ENCODE measurements at places on chromosomes 2 and 18.

DNA sequence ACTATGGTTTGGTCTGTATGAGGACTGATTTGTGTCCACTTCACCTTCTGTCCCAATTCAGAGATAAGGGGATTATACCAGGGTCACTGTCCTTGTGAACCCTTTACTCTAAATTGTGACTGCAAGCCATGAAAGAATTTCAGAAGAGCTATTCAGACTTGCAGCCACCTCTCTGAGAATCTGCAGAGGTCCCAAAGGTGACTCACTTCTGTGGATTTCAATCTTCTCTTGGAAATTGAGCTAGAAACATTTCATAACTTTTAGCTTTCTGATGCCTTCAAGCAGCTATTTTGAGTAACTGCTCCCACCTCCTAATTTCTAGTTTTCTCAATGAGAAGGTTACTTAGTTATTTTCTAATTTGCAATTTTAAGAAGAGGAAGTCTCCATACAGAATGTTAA, 1242.4 kb upstream of the ACVR2A start:
- H3K4me1 ChIP-seq: no peaks in the 10 kb centered on the region
- DNase-seq: no peak
- no peak overlapping the region for H3K27ac ChIP-seq
- no peaks in the 10 kb centered on the region for H3K27me3 ChIP-seq

- H3K36me3 ChIP-seq: no peaks in the 10 kb centered on the region
- H3K4me1 ChIP-seq: no peaks in the 10 kb centered on the region
- H3K4me3 ChIP-seq: no peak overlapping the region
These were observed 90.0 kb downstream of the POLR1A start for GRCh38 chr2:86015699-86016098.

DNA sequence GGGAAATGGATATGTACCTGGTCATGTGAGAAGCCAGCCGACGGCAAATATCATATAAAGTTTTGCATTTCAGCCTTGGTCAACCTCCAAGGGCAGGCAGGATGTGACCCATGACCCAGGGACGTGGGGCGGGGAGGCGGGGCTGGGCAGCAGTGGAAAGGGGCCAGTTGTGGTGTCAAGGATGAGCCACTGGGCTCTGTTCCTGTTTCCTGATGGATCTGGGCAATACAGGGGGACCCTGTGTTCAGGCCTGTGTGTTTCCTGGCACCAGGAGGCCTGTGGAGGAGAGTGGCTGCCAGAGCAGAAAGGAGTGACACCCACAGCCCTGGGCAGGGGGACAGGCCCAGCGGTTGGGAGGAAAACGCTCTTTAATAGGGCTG, 106.9 kb downstream of the GATA6 start:
- no peak for DNase-seq
- H3K4me3 ChIP-seq: no peak overlapping the region
- H3K27me3 ChIP-seq: no peaks in the 10 kb centered on the region
- H3K4me1 ChIP-seq: no peaks in the 10 kb centered on the region
- H3K36me3 ChIP-seq: no peaks in the 10 kb centered on the region
- no peak overlapping the region for H3K27ac ChIP-seq

- no peaks in the 10 kb centered on the region for H3K36me3 ChIP-seq
- H3K27ac ChIP-seq: no peak overlapping the region
- no peaks in the 10 kb centered on the region for H3K27me3 ChIP-seq
- H3K4me3 ChIP-seq: no peak overlapping the region
- H3K4me1 ChIP-seq: no peaks in the 10 kb centered on the region
These were observed 30.1 kb downstream of the GREB1L start for GRCh38 chr18:21272016-21272579.

DNA sequence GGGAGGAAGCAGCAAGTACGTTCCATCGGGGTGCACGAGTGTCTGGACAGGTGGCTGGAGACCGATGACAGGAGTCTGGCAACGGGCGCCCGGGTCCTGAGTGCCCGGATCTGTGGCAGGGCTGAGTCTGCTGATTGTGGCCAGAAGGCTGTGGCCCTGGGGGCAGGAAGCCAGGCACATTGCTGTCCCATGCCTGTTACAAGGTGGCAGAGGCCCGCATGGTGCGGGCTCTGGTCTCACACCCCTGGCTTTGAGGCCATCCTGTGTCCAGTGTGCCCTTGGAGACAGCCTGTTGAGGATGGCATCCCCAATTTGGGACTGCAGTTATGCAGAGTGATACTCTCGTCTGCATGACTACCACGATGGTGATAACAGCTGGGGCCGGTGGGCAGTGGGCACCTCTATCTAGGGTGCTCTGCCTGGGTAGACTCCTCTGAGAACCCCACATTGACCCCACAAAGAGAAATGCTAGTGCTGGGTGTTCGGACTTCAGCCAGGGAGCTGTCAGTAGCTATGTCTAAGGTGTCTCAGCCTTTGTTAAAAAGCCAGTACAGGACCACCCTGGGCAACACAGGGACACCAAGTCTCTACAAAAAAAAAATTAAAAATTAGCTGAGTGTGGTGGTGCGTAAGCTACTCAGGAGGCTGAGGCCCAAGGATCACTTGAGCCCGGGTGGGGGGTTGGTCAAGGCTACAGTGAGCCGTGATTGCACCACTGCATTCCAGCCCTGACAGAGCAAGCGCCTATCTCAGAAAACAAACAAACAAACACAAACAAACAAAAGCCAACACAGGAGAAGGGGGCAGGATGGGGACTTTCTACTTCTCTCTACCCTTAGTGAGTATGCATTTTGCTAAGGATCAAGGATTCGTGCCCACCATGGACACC, 88.3 kb downstream of the RHOB start:
- H3K27me3 ChIP-seq: no peaks in the 10 kb centered on the region
- no peak overlapping the region for H3K27ac ChIP-seq
- H3K4me3 ChIP-seq: no peak overlapping the region
- no peak for DNase-seq
- no peaks in the 10 kb centered on the region for H3K4me1 ChIP-seq
- H3K36me3 ChIP-seq: no peaks in the 10 kb centered on the region

DNA sequence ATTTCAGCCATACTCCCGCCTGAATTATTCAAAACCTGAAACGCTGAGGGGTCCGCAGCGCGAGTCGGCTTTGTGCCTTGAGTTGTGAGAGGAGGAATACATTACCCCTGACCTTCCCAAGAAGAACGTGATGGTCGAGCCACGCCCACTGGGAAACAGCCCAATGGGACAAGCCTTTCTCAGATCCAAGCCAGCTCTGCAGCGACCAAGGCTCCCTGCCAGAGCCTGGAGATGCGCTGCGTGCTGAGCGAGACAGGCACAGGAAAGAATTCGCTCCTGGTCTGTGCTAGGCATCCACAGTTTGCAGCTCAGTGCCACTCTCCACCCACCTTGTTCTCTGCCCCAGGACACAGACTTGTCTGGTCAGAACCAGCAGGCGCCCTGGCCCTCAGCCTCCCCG, 74.1 kb upstream of the GLI2 start:
- H3K27ac ChIP-seq: no peak overlapping the region
- no peak for DNase-seq
- H3K27me3 ChIP-seq: no peaks in the 10 kb centered on the region
- H3K4me1 ChIP-seq: no peaks in the 10 kb centered on the region
- no peak overlapping the region for H3K4me3 ChIP-seq

- no peaks in the 10 kb centered on the region for H3K36me3 ChIP-seq
- H3K27ac ChIP-seq: peak overlapping the region; percentile 51
- H3K4me3 ChIP-seq: peak overlapping the region; percentile 78
- no peaks in the 10 kb centered on the region for H3K27me3 ChIP-seq
- DNase-seq: peak; percentile 27
These were observed 4.1 kb downstream of the CYTIP start for GRCh38 chr2:157439824-157440186.

DNA sequence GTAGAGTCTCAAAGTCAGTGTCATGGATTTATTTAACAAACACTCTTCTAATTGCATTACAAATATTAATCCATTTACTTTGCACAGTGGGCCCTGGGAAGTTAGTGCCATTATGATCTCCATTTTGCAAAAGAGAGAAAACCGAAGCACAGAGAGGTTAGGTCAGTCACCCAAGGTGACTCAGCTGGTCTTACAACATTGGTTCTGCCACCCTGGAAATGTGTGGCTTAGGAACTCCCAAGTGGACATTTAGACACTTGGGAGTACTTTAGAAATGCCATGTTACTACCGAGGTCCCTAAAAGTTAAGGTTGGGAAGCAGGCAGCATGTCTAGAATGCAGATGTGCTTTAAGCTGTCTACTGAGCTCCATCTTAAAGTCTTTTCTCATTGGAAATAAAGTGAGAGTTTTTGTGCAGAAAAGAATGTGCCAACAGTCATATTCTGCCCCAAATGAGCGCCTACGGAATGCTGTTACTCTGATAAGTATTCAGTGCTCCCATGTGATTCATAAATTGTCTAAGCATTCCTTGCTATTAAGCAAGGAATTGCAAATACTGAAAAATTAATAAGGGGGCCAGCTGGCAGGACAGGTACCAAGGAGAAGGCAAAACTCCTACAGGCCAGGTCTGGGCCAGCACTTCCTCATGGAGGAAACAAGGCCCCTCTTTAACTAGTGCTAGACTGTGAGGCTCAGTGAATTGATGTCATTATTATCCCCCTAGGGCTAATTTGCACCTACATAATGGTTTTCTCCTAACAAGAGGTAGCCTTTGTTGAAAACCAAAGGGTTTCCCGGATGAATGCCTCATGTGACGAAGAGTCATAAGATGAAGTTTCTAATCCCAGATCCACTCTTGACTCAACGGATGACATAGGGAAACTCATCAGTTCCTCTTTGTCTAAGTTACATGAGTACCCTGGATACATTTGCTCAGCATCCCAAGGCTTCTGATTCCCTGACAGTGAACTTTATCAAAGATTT, 16.3 kb downstream of the NRP2 start:
- no peak for DNase-seq
- H3K36me3 ChIP-seq: no peaks in the 10 kb centered on the region
- H3K4me1 ChIP-seq: peaks cover 5% of the 10 kb centered on the region
- no peak overlapping the region for H3K27ac ChIP-seq
- H3K27me3 ChIP-seq: no peaks in the 10 kb centered on the region

Measured in common myeloid progenitor, CD34-positive (primary cell).